Stimulated activated CD8-positive, alpha-beta memory T cell treated with anti-CD3 and anti-CD28 coated beads, Interleukin-2, amount 100 ng/mL, for 1 hour (primary cell): ENCODE measurements at places on chromosomes 13 and 19.

- no peak for DNase-seq
These were observed 23.0 kb downstream of the NEK5 start for GRCh38 chr13:52105841-52106240.

DNA sequence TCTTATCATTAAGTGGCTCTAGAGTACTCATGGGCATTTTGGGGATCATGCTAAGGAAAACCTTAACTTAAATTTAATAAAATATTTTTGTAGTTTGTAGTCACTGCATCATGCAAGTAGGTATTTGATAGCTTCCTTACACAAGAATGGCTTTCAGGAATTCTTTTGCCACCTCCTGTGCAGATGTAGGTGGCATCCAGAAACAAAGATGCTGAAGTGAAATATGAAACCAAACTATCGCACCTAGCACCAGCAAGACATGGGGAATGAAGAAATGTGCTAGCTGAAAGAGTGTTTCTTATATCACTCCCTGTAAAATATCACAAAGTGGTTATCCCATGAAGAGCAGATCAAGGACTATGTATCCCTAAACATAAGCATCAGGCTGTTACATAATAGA, 924.5 kb upstream of the PRR20A start:
- DNase-seq: no peak

- no peak for DNase-seq
These were observed 58.9 kb downstream of the ESD start for GRCh38 chr13:46738055-46738454.

DNA sequence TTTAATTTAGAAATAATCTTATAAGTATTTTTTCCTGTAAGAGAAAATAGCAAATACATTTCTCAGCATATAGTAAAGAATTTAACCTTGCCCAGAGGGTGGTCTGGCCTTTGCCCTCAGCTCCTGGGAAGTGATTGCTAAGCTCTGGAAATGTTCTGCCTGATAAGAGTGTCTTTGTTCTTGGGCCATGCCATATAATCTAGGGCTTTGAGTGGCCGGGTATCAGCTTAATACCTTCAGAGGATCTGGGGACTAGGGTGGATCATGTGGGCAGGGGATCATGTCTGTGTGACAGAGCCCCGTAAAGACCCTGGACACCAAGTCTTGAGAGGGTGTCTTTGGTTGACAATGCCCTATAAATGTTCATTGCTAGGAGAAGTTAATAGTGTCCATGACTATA, 1032.4 kb upstream of the MIR17HG start:
- DNase-seq: no peak

GRCh38 chr19:38670921-38671398, 23.5 kb downstream of the ACTN4 start:
- DNase-seq: no peak

GRCh38 chr13:52835071-52835839, 13.2 kb downstream of the PCDH8 start:
- DNase-seq: no peak

DNA sequence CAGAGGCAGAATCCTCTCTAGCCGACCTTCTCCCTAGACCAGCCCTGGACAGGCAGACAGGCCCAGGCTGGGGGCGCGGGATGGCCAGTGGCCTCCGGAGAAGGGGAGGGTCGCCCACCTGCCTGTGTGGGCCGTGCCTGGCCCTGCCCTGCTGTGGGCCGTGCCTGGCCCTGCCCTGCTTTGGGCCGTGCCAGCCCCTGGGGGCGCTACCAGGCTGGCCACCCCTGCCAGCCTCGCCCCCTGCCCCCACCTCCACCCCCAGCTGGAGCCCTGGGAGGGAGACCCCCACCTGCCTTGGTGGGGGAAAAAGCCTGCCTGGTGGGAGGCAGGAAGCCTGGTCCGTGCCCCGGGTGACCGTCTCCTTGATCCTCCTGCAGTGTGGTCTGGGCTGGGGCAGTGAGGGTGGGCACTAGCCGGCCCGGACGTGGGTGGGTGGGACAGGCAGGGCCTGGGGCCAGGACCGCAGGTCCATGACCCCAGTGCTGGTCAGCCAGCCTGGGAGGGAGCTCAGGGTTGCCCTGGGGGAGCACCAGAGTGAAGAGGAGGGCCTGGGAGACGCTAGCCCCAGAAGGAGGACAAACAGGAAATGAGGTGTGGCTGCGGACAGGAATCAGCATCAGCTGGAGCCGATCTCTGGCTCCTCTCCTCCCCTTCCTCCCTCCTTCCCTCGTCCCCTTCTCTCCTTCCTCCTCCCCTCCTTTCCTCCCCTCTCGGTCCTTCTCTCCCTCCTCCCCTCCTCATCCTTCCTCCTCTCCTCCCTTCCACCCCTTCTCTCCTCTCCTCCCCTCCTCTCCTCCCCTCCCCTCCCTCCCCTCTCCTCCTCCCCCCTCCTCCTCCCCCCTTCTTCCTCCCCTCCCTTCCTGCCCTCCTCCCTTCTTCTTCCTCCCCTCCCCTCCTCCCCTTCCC, 5.1 kb upstream of the MKNK2 start:
- no peak for DNase-seq

- DNase-seq: no peak
These were observed 275.6 kb downstream of the DCLK1 start for GRCh38 chr13:35855531-35856019.

- no peak for DNase-seq
These were observed 15.9 kb upstream of the IGLON5 start for GRCh38 chr19:51295382-51296126.

- no peak for DNase-seq
These were observed 9.9 kb downstream of the APOC1 start for GRCh38 chr19:44924243-44924725.

DNA sequence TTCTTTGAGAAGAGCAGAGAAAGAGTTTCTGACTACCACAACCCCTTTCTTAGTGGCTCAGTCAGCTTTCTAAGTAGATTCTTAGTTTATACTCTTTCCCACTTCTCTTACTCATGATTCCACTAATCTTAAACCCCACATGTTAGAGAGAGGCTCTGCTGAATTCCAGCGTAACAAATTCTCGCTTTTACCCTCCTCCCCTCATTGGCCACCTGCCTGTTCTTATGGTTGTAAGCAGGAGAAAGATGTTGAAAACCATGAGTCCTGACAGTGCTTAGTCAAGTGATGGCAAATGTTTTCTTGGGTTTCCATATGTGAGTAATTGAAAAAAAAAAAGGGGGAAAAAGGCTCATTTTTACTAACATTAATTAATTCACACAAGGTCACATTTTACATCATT, 125.9 kb downstream of the ZDHHC20 start:
- DNase-seq: no peak

DNA sequence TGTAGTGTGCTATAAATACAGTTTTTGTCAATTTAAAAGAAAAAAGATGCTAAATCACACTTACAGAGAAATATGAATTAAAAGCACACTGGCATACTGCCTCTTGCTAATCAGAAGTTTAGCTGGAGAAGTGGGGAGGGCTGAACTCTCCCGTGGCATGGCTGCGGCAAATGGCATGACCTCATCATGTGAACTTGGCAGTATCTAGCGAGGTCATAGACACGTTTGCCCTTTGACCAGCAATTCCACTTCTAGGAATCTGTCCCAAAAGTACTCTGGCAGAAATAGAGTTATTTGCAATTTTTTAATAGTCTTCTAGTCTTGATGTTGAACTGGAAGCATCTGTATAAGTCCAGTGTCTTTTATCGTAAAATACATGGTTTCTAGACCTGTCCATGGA, 42.0 kb upstream of the MCF2L start:
- DNase-seq: no peak

DNA sequence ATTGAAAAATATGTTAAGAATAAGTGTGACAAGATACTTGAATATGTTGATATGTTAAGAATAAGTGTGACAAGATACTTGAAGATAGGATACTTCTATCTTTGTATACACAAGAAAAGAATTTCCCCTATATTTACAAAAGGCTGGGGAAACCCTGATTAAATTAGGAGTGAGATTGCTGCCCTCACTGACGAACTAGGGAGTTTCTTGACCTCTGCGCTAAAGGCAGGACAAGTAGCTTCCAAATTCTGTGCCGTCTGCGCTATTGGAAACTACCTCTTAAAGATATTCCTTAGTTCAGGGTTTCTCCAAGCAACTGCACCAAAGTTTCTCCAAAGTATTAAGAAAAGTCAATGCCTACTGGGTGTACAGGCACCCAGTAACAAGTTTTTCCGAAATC, 730 bp downstream of the ZNF260 start:
- no peak for DNase-seq

GRCh38 chr13:27252467-27252866, 1.1 kb downstream of the RPL21 start:
- DNase-seq: no peak

- DNase-seq: no peak
These were observed 9.0 kb downstream of the RELB start for GRCh38 chr19:45010306-45010705.

- no peak for DNase-seq
These were observed 35.3 kb downstream of the RGCC start for GRCh38 chr13:41492432-41493260.

GRCh38 chr19:18742324-18742723, 48.8 kb downstream of the COMP start:
- no peak for DNase-seq

DNA sequence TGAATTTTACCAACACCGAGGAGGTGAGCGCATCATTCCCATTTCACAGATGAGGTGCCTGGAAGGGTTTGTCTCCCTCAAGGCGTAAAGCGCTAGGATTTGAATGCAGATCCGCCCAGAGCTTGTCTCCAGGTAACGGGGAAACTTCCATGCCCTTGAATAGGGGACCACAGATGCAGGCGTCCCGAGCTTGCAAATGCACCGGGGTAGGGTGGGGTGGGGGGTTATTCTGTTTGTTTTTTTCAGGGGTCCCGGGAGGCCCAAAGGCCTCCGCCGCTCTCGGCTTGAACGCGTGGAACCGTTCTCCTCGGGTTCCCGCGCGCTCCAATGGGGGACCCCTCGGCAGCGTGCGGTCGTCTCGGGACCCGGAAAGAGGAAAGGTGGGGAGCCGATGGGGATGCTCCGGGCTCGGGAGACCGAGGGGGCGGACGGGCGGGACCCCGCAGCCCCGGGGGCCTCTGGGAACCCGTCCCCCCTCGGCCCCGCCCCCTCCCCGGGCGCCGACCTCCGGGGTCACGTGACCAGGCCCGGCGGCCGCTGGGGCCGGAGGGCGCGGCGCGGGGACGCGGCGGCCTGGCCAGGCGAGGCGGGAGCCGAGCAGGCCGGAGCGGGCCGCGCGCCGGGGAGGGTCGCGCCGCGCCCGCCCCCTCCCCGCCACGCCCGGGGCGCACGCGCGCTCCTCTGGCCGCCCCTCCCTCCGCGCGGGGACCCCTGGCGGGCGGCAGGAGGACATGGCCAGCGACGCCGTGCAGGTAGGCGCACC, at the start of gene PKN1:
TSS of gene PKN1 (plus strand) at position 516 of the 763 bp plus-strand sequence. CDS start at position 732, 216 bp downstream.
- DNase-seq: no peak

GRCh38 chr19:18062028-18062427, 24.7 kb downstream of the IL12RB1 start:
- DNase-seq: no peak

GRCh38 chr19:7272856-7273578, 21.2 kb downstream of the INSR start:
- no peak for DNase-seq

- no peak for DNase-seq
These were observed 20.9 kb downstream of the POU2F2 start for GRCh38 chr19:42111384-42111783.

- DNase-seq: no peak
These were observed 184.1 kb downstream of the HS6ST3 start for GRCh38 chr13:96274046-96274445.

GRCh38 chr13:27621116-27621365, 651 bp upstream of the POLR1D start:
- no peak for DNase-seq

GRCh38 chr13:107450431-107450830, 764.9 kb downstream of the LIG4 start:
- no peak for DNase-seq

- no peak for DNase-seq
These were observed 28.9 kb upstream of the KPNA3 start for GRCh38 chr13:49821216-49822009.

- no peak for DNase-seq
These were observed 575 bp downstream of the CARM1 start for GRCh38 chr19:10871711-10872545.

- DNase-seq: no peak
These were observed 20.8 kb downstream of the NLRP4 start for GRCh38 chr19:55857149-55857548.

GRCh38 chr13:26198116-26198515, 24.0 kb downstream of the RNF6 start:
- no peak for DNase-seq

DNA sequence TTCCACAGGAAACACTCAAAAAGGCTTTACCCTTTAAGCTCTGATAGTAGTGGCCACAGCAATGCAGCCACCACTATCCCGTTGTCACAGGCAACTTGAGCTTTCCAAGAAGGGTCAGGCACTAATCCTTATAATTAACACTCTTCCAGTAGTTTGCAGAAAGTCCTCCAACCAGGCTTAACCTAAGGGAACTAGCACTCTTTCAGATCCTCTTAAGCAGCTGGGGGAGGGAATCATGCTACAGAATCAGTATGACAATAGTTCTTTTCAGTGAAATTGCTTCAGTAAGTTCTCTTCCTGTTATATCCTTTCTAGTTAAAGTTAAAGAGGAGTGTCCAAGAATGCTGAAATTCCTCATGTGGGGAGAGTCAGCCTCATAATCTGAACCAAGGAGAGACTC, 82.2 kb downstream of the TNFSF11 start:
- DNase-seq: no peak

- DNase-seq: no peak
These were observed 12.2 kb downstream of the GRIK5 start for GRCh38 chr19:42057846-42058245.

GRCh38 chr13:25632166-25632888, 260.6 kb downstream of the ATP8A2 start:
- DNase-seq: no peak

DNA sequence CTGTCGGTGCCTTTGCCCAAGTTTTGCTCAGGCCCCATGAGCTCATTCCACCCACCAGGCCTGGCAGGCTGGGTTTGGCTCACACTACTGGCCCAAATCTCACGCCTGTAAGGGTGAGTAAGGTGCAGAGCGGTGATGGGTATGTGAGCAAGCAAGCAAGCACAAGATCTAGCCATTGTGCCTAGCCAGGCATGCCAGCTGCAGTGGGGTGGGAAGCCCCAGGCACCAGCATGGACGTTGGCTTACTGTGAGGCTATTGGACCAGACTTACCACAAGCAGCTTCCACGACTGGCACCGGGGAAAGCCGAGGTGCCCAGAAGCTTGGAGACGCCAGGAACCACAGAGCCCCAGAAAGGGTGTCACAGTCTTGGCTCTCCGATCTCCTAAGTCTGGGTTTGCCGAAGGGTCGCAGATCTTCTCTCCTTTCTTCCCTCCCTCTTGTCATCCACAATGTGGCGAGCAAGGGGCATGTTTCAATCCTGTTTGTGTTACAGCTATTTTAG, 2659.4 kb upstream of the PCDH20 start:
- no peak for DNase-seq

DNA sequence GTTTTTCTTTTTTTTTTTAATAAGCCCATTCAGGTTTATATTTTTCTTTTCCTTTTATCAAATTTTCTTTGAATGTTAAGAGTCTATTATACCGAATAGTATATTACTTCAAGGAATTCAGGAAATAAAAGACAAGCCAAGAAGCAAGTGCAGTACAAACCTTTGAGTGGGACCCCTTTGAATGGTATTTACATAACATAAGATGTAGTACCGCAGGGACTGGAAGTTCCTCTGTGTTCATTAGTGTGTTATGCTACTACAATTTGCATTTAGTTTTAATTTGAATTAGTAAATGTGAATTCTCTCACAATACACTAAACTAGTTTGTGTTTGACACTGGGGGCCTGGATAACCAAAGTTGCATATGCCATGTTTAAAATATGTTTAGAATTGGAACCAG, 339.5 kb downstream of the DCT start:
- DNase-seq: no peak

- no peak for DNase-seq
These were observed 2.6 kb downstream of the ZNF71 start for GRCh38 chr19:56597696-56598095.
